ENCODE measurements at places on chromosomes 1 and 21.

- DNase-seq: no peak
Observed at GRCh38 chr1:214327514-214327913, 46.6 kb downstream of the SMYD2 start.

DNA sequence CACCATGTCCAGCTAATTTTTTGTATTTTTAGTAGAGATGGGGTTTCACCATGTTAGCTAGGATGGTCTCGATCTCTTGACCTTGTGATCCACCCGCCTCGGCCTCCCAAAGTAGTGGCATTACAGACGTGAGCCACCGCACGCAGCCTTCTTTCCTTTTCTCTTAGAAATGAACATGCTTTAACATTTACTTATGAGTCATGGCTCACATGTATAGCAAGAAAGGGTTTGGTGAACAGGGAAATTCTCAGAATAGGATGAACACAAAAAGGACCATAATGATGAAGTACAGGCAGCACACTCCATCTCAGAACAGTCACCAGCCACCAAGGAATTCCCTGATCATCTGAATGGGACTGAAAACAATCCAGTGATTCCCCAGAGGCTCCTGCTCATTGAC lies 9.4 kb upstream of the VAMP4 start:
- no peak for DNase-seq

GRCh38 chr1:21963477-21964217 lies 13.2 kb upstream of the CELA3B start:
- DNase-seq: no peak

- DNase-seq: no peak
Observed at GRCh38 chr1:45394342-45394741, 54.1 kb upstream of the MUTYH start.

DNA sequence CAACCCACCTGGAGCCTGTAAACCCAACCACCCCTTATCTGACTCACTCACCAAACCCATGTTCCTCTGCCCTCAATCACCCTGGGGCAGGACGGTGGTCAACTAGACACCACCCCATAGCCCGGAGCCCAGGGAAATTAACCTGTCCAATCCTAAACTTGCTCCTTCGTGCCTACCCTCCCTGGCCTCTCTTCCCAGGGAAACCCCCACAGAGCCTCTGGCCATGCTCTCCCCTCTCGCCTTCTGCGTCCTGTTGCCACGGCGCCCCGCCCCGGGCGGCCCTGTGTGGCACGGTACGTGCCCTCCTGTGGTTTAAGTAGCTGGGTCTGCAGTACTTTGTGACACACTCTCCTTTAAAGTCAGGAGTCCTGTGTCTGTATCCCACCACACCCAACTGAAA lies 4.0 kb upstream of the FTCD start:
- peak; percentile 60 for DNase-seq

- DNase-seq: no peak
Observed at GRCh38 chr1:82565146-82565545, 764.4 kb downstream of the ADGRL2 start.

- DNase-seq: no peak
Observed at GRCh38 chr1:45820788-45821187, 17.4 kb downstream of the MAST2 start.

- DNase-seq: no peak
Observed at GRCh38 chr1:229192031-229192430, 78.9 kb upstream of the RAB4A start.

DNA sequence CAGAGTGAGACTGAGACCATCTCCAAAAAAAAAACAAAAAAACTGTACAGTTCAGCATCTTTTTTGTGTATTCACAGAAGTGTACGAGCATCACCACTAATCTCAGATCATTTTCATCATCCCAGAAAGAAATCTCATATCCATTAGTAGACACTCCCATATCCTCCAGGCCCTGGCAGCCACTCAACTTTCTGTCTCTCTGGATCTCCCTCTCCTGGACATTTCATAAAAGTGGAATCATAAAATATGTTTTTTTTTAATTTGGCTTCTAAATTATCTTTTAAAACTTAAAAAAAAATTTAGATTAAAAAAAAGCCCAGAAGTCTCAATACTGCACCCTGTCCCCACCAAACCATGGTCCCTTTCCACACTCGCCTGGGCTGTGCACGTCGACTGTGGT lies 22.1 kb downstream of the RIPPLY3 start:
- DNase-seq: no peak

- no peak for DNase-seq
Observed at GRCh38 chr1:29275435-29275834, 39.1 kb downstream of the PTPRU start.

DNA sequence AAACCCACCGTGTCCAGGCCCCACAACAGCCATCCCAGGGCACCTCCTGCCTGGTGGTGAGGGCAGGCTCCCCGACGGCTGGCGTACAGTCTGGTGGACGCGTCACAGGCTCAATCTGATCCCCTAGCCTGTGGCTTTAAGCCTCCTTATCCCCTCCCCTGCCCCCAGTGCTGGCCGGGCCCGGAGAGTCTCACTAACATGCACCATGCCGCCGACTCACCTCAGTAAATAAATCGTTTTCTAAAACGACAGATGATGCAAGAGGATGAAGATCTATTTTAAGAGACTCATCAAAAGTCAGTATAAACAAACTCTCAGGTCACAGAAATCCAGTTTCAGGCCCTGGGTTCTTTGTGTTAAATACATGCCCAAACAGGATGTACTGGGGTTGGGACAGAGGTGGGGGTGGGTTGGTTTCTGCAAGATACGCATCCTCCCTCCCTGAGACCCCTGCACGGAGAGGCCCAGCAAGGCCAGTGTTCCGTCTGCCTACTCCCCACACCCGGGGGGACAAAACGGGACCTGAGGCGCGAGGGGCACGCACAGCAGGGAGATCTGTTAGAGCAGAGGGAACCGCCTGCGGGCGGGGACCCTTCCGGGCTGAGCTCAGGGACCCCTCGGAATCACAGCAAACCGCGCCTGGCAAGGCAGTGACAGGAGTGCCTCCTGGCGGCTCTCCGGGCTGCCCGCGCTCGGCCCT lies 3.1 kb downstream of the PANK4 start:
- no peak for DNase-seq

DNA sequence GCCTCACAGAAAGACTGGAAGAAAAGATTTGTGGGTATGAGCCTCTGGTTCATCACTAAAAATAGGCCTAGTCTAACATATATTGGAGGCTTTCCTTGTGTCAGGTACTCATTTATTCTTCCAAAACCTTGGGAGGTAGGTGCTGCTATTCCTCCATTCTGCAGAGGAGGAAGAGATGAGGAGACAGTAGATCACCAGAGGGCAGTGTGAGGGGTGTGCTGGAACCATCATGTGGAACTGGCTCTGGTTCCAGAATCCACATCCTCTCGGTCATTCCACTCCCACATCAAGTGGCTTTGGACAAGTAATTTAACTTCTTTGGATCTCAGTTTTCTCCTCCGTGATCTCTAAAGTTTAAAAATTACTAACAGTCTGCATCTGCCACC lies 7.4 kb upstream of the INKA2 start:
- no peak for DNase-seq

DNA sequence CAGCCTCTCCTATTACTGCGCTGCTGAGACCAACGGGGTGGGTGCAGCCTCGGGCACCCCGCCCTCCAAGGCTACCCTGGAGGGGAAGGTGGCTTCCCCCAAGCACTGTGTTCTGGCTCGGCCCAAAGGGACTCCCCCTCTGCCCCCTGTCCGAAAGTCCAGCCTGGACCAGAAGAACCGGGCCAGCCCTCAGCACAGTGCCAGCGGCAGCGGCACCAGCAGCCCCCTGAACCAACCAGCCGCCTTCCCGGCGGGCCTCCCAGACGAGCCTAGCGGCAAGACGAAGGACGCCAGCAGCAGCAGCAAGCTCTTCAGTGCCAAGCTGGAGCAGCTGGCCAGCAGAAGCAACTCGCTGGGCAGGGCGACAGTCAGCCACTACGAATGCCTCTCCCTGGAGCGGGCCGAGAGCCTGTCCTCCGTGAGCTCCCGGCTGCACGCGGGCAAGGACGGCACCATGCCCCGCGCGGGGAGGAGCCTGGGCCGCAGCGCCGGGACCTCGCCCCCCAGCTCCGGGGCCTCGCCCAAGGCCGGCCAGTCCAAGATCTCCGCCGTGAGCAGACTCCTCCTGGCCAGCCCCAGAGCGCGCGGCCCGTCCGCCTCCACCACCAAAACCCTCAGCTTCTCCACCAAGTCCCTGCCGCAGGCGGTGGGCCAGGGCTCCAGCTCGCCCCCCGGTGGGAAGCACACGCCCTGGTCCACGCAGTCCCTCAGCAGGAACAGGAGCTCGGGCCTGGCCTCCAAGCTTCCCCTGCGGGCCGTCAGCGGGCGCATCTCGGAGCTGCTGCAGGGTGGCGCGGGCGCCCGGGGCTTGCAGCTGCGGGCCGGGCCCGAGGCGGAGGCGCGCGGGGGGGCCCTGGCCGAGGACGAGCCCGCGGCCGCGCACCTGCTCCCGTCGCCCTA lies 533.1 kb downstream of the KIF26B start:
- DNase-seq: peak; percentile 41

- DNase-seq: no peak
Observed at GRCh38 chr21:34582506-34583150, 32.3 kb downstream of the RCAN1 start.

DNA sequence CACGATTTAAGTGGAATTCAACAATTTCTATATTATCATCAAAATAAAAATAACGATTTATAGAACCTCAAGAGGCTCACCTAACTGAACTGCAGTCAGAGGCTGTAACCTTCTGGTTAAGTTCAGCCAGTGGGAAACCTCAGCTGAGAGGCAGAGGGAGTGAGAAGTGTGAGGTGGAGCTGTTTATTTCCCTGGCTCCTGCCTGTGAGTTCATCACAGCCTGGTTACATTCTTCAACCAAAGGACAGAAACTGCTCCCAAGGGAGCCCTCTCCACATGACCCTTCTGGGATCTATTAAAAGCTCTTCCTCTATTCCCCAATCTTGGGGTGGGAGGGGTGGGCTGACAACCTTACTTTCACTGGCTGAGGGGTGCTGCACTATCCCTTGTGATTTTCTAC lies 22.2 kb downstream of the DYNLT5 start:
- DNase-seq: no peak

GRCh38 chr1:35505911-35506798 lies 51.0 kb downstream of the KIAA0319L start:
- DNase-seq: no peak

DNA sequence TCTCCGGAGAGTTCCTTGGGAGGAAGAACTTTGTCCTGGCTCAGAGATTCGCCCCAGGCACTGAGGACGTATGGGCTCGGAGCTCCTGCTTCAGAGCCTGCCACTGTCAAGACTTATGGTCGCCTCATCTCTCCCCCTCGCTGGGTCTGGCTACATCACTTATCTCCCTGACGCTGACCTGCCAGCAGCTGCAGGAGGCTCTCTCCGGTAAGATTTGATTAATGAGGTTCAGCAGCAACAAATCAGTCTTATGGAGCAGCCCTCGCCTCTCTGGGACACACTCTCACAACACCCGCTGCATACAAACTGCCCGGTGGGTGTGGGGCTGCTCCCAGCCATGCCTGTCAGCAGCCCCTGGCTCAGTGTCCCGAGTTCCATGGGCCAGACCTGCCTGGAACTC lies 297.8 kb downstream of the RRAGC start:
- no peak for DNase-seq

GRCh38 chr1:228060458-228061190 lies 21.9 kb upstream of the ARF1 start:
- DNase-seq: no peak

DNA sequence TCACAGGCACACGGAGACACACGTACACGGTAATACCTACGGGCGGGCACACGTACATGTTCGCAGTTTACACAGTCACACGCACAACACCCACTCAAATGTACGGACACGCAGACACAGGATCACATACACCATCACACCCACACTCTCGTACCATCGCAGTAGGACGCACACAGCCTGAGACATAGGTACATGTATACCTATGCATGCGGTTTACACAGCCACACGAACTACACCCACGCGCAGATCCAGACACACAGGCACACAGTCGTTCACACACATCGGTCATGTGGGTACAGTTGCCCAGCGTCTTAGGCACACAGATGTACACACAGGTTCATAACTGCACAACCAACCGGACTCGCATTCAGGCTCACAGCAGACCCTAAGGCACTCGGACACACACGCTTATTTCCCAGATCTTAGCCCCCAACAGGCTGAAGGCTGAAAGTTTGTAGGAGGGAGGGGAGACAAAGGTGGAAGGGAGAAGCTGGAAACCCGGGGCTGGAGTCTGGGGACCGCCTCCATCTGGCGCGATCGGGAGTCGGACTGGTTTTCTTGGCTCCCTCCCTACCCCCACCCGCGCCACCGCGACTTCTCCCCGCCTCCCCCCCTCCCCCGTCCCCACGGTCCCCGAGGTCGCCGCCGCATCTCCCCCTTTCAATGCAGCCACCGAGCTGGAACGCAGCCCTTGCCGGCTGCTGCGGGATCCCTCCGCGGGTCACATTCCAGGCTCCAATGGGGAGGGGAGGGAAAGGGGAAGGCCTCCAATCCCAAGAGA lies 51.9 kb upstream of the SYNC start:
- no peak for DNase-seq

DNA sequence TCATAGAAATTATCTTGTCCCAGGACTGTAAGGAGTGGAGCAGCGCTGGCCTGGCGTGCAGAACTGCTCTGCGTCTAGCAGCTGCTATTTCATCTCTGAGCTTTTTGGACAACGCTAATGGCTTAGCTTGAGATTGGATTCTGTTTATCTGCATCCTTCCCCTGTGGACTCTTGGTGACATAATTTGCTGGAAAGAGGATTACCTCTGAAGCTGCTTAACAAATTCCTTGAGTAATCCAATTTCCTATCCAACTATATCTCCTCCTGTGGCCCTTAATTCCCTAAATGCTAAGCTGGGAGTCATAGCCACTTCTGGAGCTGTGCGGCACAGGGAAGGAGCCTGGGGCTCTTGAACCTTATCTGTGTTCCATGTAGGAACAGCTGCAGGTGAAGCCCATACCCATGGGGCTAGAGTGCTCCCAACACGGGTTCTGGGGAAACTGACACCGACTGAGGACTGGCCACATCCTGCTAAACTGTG lies 43.2 kb downstream of the IL6R start:
- no peak for DNase-seq

DNA sequence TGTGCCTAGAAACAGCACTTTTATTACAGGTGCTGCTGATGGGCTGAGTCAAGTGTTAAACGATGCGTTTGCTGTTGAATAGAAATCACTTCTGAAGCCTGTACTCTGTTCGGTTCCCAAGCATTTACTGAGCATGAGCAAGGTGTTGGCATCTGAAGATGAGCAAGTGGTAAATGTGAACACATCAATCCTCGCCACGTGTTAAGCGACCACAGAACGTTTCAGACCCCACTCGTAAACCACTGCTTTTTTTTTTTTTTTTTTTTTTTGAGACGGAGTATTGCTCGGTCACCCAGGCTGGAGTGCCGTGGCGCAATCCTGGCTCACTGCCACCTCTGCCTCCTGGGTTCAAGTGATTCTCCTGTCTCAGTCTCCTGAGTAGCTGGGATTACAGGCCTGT lies 241.2 kb downstream of the SETD4 start:
- DNase-seq: no peak

GRCh38 chr1:3641046-3641760 lies 8.7 kb downstream of the WRAP73 start:
- no peak for DNase-seq

- DNase-seq: no peak
Observed at GRCh38 chr1:58076258-58076657, 470.3 kb downstream of the OMA1 start.

- DNase-seq: no peak
Observed at GRCh38 chr1:7535016-7535415, 236.1 kb upstream of the VAMP3 start.

- no peak for DNase-seq
Observed at GRCh38 chr1:115565791-115566190, 76.0 kb upstream of the VANGL1 start.
